ENCODE measurements at places on chromosomes 7 and 10.

DNA sequence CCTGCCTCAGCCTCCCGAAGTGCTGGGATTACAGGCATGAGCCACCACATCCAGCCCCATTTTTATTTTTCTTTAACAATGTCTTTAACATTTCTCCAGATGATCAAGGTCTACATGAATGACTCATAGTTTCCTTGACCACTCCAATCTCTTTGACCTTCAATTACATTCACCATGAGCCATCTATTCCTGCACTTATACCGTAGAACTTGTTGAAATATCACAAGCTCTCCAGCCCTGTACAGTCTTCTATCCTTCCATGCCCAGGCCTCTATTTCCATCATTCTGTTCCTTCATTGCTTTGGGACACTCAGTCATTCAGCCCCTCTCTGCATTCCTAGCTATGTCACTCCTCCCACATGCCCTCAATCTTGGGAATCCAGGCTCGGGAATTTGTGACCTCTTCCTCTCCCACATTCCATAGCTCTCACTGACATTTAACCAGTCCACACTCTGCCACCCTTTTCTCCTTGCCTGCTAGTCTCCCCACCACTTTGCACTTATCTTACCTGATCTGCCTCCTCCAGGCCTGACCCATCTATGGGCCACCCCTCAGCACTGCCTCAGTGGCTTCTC lies 151.8 kb upstream of the STK17A start:
- DNase-seq = no peak

GRCh38 chr7:99210265-99210970 lies 2.5 kb upstream of the KPNA7 start:
- DNase-seq = no peak

- DNase-seq = no peak
These were observed 84.3 kb upstream of the RHEB start for GRCh38 chr7:151603951-151604350.

- no peak for DNase-seq
These were observed 773.2 kb upstream of the LRRN3 start for GRCh38 chr7:110317541-110318265.

- no peak for DNase-seq
These were observed 411.7 kb downstream of the TCERG1L start for GRCh38 chr10:130899856-130900255.

- DNase-seq = no peak
These were observed 44.7 kb upstream of the ZMIZ2 start for GRCh38 chr7:44703921-44704320.

DNA sequence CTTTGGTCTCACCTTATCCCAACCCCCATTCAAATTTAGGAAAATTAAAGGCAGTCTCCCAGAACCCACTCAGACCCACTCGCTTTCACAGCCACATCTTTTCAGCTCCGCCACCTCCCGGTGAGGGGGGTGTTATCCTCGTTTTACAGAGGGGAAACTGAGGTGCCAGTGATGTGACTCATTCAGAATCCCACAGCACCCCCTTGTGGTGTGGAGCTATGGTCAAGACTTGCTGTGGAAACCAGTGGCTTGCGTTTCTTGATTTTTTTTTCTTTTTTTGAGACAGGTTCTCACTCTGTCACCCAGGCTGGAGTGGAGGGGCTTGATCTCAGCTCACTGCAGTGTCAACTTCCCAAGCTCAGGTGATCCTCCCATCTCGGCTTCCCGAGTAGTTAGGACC lies 27.6 kb downstream of the SLC35G1 start:
- no peak for DNase-seq

DNA sequence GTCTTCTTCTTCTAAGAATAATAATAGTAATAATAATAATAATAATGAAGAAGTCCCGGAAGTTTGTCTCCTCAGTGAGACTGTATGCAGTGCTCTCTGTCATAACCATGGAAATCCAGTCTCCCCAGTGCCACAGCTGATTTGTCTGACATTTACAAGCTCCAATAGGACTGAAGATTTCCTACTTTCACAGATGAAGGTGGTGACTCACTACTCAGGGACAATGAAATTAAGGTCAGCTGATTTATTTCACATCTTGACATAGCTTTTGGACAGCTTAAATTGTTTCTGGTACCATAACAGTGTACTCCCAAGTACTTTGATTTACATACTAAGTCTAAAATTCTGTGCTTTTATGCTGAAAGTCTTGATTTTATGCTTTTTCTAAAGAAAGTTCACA lies 6.9 kb downstream of the CELF2 start:
- no peak for DNase-seq

- no peak for DNase-seq
These were observed 4.6 kb downstream of the DCLRE1C start for GRCh38 chr10:14949291-14949690.

Measured in ecto neural progenitor cell (in vitro differentiated cells).